ENCODE measurements at places on chromosomes 2 and 18.

- no peak for DNase-seq
Observed at GRCh38 chr2:77228391-77228790, 293.8 kb downstream of the LRRTM4 start.

- DNase-seq = no peak
Observed at GRCh38 chr2:172726172-172726735, 9.4 kb upstream of the RAPGEF4 start.

- DNase-seq = no peak
Observed at GRCh38 chr2:187165936-187166610, 282.0 kb downstream of the CALCRL start.

- no peak for DNase-seq
Observed at GRCh38 chr2:69036926-69037325, 23.9 kb downstream of the ANTXR1 start.

- DNase-seq = no peak
Observed at GRCh38 chr2:223545830-223546229, 56.3 kb downstream of the SCG2 start.

DNA sequence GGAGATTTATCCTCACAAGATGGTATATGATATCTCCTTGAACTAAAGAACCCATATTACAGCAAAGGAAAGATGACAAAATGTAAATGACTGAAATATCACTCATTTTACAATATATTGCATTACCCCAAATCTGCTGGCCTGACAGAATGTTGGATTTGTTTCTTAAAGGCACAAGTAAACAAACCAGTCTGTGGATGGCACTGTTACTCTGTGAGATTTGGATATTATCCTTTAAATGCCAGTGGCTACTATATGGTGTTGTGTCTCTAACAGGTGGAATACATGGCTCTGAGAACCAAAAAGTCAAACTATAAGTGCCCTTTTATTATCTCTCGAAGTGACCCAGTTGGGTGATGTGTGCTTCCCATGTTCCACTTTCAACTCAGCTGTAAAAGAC, 125.7 kb downstream of the PDE1A start:
- no peak for DNase-seq

DNA sequence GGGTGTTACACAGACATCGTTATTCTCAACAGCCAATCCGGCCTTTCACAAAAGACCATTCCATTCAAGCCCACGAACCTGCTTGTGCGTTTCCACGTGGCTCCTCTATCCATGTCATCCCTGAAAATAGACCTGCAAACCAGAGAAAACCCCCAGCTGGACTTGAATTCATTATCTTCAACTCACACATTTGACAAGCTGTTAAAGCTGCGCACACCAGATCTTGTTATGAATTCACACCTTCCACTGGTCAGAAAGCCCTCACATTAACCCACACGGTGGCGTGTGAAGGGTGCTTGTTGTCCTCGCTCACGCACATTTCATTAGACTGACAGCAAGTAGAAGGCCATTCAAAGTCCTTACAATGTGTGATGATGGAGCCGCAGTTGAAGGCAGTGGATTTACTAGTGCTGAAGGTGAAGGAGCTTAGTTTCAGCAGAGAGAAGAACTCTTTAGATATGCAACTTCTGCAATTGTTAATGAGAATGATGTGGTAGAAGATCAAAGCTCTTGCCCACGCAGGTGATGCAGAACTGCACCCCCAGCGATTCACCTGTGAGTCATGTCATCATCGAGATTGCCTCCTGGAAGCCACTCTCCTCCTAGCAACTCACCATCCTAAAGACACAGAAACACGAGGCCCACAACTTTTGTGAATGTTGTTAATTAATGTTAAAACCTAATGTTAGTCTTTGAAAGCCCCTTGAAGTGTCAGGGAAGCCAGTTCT, 224.8 kb upstream of the SOX11 start:
- DNase-seq = no peak

DNA sequence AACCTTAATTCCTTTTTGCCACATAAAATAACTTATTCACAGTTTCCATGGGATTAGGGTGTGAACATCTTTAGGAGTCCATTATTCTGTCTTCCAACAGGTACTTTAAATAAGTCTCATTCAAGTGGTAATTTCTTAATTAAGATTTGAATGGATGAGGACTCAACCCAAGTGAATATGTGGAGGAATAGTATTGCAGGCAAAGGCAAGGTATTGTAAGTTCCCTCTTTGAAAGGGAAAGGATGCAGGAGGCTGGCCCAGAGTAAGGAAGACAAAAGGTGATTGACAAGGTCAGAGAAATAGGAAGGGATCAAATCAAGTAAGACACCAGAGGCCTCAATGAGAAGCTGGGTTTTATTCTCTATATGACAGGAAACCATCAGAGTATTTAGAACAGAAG, 238.2 kb upstream of the RBMS1 start:
- no peak for DNase-seq

GRCh38 chr18:61554117-61554776, 221.0 kb downstream of the CDH20 start:
- DNase-seq = no peak

DNA sequence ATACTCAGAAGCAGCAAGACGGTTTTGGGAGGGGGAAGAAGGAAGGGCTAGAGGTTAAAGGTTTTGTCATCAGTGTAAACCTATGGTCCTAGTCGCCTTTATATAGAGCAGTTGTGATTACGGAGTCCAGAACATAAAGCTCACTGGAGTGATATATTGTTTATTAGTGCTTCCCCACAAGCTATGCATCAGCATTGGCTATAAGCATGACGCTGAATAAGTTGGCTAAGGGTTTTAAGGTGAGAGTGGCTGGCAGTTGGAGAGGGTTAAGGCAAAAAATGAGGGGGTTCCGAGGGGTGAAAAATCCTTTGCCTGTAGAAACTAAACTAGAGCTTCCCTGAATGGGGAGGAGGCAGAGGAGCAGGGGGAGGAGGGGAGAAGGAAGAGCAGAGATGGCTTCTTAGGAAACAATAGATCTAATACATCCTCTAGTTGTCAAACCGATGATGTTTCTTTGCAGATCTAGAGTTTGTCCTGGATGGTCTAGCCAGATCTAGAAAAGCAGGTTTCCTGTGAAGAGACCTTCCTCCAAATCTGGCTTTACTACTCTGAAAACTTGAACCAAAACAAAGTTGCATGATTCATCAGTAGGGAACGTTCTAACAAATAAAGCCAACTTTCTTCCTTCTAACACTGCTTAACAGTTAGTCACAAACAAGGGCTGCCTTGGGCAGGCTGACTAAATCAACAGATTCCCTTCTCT, 2.5 kb downstream of the KLF7 start:
- DNase-seq = peak; percentile 61

DNA sequence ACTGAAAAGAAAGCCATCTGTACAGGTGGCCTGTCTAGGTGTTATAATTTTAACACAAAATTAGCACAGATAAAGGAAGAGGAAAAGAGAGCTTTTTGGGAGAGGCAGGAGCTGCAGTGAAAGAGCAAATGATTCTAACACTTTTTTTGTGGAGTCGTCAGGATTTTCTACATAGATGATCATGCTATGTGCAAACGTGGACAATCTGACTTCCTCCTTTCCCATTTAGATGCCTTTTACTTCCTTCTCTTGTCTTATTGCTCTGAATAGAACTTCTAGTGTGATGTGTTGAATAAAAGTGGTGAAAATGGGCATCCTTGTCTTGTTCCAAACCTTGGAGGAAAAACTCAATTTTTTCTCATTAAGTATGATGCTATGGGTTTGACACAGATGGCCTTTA, 334.5 kb downstream of the NBAS start:
- DNase-seq = no peak

GRCh38 chr18:36281936-36282335, 15.6 kb upstream of the FHOD3 start:
- DNase-seq = no peak

DNA sequence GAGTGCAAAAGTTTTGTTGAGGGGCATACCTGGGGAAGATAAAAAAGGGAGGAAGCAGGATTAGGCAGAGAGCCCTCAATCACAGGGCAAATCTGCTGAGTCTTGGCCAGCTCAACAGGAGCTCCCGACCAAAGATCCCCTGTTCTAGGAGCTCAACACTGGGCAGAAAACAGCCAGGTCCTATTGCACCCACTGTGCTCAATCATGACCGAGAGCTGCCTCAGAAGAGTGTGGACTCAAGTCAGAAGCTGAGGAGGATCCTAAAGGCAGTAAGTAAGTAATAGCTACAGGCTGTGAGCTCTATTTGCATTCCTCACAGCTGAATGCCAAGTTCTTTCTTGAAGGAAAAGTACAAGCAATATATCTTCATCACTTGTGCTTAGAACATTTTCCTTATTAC, 334.4 kb upstream of the NRP2 start:
- no peak for DNase-seq

GRCh38 chr2:231711677-231712450, 3.5 kb downstream of the PTMA start:
- no peak for DNase-seq

DNA sequence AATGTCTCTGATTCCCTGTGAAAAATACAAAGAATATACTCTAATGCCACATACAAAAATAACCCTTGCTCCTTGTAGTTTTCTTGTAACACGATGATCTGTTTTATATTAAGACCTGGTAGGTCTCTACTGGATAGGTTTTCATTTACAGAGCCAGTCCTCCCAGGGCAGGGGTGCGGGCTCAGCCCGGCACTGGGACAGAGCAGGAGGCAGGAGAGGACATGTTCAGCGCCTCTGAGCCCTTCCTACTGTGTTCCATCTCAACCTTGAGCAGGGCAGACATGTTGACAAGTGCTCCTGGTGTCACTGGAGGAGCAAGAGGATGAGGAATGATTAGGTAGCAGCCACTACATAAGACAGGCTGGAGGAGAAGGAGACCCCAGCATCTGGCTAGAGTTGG, 335.5 kb downstream of the INSIG2 start:
- no peak for DNase-seq

DNA sequence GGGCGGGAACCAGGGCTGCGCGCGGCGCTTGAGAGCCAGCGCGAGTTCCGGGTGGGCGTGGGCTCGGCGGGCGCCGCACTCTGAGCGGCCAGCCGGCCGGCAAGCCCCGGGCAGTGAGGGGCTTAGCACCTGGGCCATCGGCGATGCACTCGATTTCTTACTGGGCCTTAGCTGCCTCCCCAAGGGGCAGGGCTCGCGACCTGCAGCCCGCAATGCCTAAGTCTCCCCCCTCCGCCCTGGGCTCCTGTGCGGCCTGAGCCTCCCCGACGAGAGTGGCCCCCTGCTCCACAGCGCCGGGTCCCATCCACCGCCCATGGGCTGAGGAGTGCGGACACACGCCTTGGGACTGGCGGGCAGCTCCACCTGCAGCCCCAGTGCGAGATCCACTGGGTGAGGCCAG, 36.5 kb upstream of the MAP2 start:
- DNase-seq = no peak

DNA sequence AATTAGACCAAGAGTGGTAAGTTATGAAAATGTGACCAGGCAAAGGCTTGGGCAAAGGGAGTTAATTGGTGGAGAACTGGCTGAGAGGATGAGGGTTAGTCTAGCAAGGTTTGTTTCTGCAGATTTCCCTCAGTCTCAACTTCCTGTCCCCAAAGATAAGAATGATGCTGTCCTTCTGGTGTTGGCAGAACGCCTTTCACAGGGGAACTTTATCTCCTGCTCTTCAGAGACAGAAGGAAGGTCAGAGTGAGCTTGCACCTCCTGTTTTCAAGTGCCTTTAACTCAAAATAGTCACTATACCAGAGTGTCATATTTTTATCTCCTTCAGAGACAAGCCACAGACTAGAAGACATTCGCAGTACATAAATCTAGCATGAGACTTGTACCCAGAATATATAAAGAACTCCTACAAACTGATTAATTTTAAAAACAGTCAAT, 95.7 kb downstream of the TEX51 start:
- no peak for DNase-seq

DNA sequence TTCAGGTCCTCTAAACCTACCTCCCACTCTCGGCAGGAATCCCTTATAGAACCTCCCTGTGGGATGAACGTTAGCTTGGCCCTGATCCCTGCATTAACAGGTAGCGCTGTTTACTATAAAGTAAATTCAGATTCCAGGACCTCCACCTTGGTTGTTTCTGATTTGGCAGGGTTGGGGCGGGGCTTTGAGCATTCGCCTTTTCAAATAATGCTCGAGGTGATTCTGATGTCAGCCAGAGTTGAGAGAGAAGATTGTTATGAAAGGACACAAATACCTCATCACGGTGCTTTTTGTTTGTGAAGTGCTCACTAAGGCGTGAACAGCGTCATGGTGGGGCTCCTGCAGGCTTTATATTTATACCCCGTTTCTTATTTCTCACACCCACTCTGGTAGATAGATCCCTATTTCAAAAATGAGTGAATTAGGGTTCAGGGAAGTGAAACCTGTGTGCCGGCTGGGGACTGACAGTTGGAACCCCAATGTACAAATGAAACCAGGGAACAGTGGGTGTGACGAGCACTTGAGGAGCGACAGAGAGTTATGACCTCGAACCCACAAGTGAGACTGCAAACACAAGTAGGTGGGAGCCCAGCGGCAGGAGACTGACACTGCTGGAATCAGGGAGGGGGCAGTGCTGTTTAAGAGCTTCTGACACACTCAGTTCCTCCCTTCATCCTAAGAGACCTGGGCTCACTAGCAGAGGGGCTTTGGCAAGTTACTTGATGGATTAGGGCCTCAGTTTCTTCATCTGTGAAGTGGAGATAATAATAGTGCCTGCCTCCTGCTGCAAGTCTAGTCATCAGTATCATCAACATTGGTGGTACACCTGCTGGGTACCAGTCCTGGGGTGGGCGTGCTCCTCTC, 14.2 kb upstream of the CXCR4 start:
- DNase-seq = no peak

DNA sequence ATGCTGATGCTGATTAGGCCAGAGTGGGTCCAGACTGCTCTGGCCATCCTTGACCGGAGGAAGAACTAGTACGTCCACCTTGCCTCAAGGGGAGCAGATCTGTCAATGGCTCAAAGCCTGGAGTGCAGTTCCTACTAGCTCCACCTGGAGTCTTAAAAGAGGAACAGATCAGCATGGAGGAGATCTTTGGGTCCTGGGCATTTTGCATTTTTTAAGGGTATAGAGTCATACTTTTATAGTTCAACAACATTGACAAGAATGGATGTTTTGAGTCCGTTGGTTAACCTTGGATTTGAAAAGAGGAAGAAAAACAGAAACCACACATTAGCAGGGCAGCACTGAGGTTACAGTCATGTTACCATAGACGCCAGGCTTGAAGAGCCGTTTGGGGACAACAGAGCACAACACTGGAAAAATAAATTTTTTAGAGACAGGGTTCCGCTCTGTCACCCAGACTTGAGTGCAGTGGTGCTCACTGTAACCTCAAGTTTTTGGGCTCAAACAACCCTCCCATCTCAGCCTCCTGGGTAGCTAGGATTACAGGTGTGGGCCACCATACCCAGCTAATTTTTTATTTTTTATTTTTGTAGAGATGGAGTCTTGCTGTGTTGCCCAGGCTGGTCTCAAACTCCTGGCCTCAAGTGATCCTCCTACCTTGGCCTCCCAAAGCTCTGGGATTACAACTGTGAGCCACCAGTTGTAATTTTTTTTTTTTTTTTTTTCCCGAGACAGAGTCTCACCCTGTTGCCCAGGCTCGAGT, 78.5 kb downstream of the PRKCE start:
- DNase-seq = no peak
